Urothelium cell line (cell line): ENCODE measurements at places on chromosomes 6 and 20.

GRCh38 chr20:61413752-61414151 is 161.7 kb downstream of the CDH4 start:
- DNase-seq: no peak

- no peak for DNase-seq
Observed at GRCh38 chr6:1395941-1396908, 6.8 kb downstream of the FOXF2 start.

DNA sequence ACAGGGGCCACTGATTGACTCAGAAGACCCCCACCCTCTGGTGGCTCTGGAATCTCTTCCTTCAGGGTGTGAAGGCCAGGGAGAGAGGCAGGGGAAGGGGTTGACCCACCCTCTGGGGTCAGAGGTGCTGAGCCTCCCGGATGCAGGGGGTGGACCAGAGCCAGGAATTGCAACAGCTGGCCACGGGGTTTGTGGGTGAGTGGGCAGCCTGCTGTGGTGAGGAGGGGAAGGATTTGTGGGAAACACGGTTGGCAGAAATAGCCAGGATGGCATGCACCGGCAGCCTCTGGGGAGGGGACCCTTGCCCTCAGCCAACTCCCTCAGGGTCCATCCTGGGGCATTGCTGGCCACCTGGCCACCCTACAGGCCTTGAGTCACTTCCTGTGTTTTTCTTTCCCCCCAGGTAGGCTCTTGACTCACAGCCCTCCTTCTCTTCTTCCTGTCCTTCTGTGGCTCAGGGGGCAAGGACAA is 92.8 kb downstream of the MRPL14 start:
- DNase-seq: peak; percentile 57

DNA sequence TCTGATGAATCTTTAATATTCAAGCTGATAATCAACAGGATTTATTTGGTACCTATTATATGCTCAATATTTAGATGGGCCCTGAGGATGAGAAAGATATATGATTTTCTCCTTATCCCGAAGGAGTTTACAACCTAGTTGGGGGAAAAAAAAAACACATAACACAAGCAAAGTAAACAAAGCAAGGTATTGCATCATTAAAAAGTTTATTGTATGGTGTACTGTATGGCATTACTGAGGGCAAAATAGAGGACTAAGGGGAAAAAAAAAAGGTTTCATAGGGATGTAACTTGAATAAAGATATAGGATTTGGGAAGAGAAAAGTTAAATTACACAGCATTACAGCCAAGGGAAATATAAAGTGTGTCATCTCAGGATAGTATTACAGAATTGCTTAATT is 574.7 kb downstream of the TBC1D32 start:
- no peak for DNase-seq

GRCh38 chr6:152034631-152035030 is 227.1 kb downstream of the ESR1 start:
- DNase-seq: no peak

- no peak for DNase-seq
Observed at GRCh38 chr20:45416917-45417316, 976 bp downstream of the PIGT start.

DNA sequence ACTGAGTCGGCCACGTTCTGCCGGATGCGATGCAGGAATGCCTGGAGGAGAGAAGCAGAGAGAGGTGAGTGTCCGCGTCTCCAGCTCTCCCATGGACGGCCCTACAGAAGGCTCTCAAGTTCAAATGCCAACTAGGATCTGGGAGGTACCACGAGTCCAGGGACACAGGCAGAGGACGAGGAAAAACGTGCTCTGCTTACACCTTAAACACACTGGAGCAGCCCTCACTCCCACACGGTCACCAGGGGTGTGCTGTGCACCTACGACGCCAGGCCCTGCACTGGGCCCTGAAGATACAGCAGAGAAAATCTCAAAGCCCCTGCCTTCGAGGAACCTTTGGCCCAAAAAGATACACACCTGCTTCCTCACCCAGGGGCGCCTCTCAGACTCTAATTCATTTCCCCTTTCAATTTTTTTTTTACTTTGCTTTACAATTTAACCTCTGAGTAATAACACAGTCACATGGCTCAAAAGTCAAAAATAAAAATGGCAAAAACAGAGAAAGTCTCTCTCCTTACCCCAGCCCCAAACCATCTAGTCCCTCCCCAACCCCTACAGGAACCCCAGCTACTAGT is 79.9 kb downstream of the PREX1 start:
- no peak for DNase-seq

DNA sequence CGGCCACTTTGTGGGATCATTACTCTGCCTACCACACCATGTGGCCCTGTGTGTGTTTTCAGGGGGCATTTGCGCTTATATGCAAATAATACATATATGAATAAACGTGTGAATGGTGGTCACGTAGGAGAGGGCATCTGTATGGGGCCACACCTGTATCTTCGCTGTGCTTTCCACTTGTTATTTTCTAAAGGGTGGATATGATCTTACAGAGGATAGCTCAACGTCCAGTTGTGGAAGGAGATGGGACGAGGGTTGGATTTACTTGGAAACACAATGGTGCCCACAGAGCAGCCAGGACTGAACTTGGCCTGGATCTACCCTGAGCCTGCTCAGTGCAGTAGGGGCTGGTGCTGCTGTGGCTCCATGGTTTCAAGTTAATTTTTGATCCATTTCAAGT is 93.3 kb downstream of the YTHDF1 start:
- DNase-seq: no peak

DNA sequence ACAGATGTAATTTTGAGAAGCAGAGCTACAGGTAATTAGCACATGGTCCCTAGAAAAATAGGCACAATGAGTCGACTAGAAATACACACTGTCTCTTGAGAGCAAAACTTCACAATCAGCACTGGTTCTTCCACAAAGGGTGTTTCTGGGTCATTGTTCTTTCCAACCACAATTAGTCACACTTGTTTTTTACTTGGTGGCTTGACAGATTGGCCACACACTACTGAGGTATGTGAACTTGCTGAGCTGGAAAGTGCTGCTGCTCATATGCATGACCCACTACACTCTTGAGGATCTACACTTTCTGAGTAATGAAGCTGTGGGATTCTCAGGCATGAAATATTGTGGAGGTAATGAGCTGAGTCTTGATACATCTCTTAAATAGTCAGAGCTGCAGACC is 347.7 kb downstream of the BCKDHB start:
- peak; percentile 42 for DNase-seq

DNA sequence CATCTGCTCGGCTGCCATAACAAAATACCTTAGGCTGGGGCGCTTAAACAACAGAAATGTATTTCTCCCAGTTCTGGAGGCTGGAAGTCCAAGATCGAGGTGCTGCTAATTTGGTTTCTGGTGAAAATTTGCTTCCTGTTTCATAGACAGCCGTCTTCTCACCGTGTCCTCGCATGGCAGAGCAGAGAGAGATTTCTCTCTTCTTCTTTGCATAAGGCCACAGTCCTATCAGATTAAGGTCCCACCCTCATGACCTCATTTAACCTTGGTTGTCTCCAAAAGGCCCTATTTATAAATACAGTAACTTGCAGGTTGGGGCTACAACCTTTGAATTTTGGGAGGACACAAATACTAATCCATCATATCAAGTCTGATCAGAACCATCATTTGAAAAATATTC is 544.3 kb downstream of the KIF16B start:
- no peak for DNase-seq

DNA sequence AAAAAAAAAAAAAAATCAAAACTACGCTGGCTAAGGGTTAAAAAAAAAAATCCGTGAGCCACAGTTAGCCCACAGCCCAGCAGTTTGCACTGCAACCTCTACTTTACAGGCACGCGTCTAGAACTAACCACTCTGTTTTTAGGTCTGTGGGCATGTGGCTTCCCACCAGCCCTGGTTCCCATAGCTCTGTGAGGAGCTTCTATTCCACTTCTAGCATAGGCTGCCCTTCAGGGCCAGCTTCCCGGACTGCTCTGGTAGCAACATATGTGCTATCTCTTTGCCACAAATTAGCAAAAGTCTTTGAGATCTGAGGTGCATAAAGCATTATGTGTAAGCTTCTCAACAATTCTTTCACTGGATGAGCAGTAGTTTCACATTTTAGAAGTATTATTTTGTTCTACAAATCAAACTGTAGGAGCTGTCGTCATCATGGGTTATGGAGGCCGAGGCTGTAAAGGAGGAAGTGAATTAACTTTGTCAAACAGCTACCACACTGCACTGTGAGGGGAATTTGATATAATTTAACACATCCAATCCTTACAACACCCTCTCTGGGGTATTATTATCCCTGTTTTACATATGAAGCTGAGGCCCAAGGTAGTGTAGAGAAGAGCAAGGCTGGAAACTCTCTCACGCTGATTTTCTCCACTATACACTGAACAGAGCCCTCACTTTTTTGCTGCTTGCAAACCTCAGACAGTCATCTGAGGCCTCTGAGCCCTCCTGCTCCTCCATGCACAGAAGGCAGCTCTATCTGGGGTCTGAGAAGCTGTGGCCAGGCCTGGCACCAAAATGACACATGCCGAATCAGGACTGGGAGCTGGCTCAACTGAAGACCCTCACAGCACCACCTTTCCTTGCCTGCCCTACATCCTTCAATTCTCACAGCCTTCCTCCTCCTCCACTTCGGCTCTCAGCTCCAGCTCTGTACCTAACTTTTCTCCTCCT is 35.4 kb downstream of the MAN1A1 start:
- no peak for DNase-seq

GRCh38 chr6:134908906-134909516 is 40.9 kb downstream of the ALDH8A1 start:
- peak; percentile 83 for DNase-seq

- no peak for DNase-seq
Observed at GRCh38 chr6:151379933-151380847, 11.2 kb downstream of the ZBTB2 start.

- no peak for DNase-seq
Observed at GRCh38 chr20:42594011-42594410, 595.7 kb downstream of the PTPRT start.

- no peak for DNase-seq
Observed at GRCh38 chr6:163354761-163355425, 59.6 kb upstream of the QKI start.

DNA sequence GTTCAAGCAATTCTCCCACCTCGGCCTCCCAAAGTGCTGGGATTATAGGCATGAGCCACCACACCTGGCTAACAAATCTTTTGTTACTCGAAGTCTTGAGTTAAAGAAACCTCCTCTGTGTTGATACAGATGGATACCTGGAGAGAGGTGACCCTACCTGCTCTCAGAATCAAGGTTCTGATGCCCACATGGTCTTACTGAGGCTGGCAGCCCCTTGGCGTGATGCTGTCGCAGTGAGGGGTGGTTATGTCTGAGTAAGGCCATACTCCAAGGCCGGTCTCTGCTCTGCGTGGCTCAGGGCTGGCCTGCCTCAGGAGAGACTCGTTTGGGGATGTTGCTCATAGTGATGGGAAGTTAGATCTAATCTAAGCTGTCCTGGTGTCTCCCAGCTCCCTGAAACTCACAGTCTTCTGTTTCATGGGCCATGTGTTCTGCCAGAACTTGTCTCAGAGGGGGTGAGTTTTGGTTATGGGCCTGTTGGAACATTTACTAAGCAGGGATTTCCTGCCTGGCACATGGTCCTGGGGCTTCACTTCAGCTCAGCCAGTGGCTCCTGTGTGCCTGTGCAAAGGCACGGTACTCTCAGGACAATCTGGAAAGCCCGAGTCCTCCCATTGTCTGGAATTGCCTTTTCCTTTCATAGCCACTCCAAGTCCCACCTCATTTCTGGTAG is 17.5 kb upstream of the TRAF3IP2 start:
- DNase-seq: no peak

DNA sequence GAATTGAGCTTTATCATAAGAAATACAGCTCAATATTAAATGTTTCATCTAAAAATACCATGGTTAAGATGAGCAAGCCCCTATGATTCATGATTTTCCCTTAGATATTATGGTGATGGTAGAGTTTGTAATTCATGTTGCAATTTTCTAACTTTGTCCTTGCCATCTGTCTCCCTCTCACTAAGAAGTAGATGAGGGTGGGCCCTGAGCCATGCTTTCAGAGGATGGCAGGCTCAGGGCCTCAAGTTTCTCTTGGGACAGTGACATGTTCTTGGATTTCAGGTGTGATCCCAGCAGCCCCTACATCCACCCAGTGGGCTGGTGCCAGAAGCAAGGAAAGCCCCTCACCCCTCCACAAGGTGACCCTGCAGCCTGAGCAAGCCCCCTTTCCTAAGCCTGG is 25.6 kb downstream of the L3MBTL1 start:
- DNase-seq: no peak

DNA sequence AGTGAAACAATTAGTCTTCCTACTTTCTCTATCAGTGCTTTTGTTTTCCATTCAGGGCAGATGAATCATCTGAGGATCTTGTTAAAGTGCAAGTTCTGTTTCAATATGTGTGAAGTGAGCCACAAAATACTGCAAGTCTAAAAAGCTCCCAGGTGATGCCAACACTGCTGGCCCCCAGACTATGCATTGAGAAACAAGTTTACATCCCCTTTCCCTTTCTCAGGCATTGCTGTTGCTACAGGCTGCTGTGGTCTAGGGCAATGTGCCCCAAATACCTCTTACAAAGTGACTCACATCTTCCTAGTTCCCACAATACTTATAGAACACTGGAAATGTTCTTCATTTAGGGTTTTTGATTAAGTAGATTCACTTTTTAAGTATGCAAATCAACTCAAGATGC is 31.8 kb downstream of the ABRACL start:
- no peak for DNase-seq

GRCh38 chr20:4342609-4343008 is 327.3 kb upstream of the RNF24 start:
- DNase-seq: no peak

DNA sequence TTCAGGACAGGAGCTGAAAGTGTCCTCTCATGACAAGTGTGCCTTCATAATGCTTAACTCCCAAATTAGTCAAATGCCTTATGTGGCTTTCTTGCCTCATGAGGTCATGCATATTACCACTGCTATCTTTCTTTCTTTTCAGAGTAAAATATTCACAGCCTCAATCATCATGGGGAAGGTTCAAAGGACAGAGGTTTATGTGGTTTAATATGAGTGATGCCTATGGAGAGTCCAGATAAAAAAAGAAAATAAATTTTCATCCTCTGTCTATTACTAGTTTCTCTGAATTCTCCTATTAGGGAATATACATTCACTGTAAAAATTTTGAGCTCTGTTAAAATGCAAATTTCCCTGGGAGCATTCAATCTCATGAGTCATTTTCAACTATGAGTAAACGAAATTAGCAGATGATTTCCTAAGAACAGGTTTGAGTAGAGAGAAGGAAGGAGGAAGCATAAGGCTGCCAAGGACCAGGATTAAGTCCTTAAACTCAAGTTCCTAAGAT is 396.9 kb upstream of the ADGRB3 start:
- DNase-seq: no peak

DNA sequence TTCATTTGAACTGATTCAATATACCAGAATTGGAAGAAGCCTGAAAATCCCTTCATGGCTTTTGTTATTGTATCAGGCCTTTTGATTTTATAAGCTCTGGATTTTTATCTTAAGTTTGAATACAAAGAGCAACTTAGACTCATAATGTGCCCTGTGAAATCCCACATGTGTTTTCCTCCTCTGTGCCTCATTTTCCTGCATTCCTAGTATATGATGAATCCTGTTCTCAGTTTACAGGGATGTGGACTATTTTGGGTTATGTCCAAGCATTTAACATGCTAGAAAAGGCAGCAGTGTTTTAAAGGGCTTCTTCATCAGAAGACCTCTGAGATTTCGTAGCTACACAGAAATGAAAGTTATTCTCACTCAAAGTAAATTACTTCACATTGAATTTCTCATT is 455.0 kb downstream of the RFPL4B start:
- DNase-seq: peak; percentile 16

- peak; percentile 31 for DNase-seq
Observed at GRCh38 chr6:11917951-11918738, 94.0 kb upstream of the HIVEP1 start.
